ENCODE measurements at places on chromosomes 16 and 17.

DNA sequence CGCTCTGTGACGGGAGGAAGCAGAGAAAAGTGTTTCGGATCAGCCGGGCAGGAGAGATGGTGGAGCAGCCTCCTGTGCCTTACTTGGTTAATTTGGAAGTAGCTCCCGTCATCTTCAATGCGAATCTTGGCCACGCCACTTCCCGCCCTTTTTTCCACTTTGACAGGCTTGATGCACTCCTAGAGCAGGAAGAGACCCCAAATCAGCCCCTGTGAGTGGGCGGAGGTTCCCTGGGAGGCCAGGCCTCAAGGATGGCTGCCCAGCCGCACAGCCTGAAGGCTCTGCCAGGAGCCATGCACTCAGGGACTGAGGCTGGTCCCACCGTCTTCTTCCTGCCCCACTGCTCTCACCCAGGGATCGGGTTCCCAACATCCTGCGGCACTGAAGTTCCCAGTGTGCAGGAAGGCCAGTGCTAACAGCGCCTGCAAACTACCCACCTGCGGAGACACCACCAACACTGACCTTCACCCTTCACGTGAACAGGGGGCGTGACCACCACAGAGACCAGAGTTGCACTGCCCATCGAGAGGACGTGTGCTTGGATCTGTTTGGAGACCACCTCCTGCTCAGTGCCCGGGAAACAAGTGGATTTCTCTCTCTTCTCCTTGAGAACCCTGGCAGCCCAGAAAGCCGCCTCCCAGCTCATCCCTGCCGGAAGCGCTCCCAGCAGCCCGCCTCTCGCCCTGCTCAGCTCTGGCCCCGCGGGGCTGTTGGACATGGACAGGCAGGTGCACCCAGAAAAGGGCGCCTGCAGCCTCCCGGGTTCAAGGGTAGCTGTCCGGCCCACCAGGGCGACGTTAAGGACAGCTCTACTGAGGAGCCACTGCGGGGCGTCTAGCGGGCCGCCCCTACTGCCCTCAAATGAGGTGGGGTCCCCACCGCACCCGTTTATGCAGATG is 988 bp downstream of the CIAO3 start:
- no peak for DNase-seq

GRCh38 chr16:67468731-67469130 is 12.2 kb downstream of the ATP6V0D1 start:
- no peak for DNase-seq

DNA sequence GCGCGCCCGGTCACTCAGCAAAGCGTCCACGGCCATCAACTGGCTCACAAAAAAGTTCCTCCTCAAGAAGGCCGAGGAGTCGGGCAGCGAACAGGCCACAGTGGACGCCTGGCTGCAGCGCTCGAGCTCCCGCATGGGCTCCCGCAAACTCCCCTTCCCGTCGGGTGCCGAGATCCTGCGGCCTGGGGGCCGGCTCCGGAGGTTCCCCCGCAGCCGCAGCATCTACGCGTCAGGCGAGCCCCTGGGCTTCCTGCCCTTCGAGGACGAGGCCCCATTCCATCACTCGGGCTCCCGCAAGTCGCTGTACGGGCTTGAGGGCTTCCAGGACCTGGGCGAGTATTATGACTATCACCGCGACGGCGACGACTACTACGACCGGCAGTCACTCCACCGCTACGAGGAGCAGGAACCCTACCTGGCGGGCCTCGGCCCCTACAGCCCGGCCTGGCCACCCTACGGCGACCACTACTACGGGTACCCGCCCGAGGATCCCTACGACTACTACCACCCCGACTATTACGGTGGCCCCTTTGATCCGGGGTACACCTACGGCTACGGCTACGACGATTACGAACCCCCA is 10.7 kb downstream of the MYO15A start:
- DNase-seq: no peak

- DNase-seq: peak; percentile 97
Measured at GRCh38 chr17:73429440-73430164, 117.8 kb upstream of the CDC42EP4 start.

GRCh38 chr16:2428051-2428783 is 1.0 kb upstream of the CCNF start:
- DNase-seq: no peak
